ENCODE measurements at places on chromosomes 2 and 18.

DNA sequence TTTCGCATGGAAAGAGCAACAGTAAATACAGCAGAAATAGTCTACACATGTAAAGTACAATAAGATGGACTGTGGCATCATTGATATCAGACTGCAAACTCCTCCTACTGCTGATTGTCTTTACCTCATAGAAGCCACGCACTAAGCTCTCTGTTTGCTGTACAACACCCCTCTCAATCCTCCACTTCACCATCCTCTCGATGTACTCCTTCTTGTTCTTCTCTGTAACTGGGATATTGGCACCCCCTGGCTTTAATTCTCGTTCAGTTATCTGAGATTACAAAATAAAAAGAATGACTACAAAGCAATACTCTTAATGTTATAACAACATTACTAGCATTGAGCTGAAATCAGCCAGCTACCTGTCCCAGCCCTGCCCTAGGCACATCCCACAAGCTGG lies 49.3 kb upstream of the STK17B start:
- peak; percentile 41 for DNase-seq

DNA sequence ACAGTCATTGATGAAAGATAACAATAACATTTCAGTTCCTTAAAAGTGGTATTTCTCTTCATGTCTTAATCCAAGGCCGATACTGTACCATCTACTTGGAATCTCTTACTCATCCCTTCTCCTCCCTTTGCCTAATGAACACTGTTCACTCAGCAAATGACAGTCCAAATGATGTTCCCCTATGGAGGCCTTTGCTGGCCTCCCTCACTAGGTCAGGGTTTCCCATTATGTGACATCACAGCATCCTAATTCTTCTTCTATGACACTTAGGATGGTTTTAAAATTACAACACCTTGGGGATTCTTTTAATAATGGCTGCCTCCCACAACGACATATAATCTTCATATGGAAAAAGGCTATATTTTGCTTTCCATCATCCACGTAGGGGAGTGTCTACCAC lies 747.7 kb downstream of the NRXN1 start:
- no peak for DNase-seq

DNA sequence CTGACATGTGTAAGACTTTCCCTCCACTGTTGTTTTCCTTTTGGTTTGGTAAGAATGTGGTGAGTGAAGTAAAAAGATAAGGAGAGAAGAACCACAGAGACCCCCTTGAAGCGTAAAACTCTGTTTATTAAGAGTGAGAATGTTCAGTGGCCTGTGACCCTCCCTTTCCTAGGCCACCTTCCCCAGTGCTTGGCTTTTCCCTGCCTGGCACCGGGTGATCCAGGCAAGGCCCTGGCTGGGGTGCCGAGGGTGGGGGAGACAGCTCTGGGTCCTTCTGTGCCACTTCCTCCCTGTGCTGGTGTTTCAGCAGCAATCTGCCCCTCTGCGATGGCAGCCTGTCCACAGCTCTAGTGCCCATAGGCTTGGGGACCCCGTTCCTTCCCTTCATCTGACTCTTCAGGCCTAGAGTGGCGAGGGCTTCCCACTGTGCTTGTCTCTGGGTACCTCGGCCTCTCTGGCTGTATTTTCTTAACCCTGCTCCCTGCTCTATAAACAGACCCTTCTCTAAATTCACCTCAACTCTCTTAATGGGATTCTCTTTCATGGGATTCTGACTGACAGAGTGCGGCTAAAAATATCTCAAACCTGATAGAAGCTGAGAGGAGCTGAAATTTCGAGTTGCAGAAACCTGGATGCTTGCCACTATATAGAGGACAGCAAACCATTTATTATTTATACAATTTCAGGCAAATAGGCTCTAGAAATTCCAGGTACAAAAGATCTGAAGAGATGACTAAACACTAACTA lies 461.0 kb downstream of the DLGAP1 start:
- DNase-seq, result no peak

DNA sequence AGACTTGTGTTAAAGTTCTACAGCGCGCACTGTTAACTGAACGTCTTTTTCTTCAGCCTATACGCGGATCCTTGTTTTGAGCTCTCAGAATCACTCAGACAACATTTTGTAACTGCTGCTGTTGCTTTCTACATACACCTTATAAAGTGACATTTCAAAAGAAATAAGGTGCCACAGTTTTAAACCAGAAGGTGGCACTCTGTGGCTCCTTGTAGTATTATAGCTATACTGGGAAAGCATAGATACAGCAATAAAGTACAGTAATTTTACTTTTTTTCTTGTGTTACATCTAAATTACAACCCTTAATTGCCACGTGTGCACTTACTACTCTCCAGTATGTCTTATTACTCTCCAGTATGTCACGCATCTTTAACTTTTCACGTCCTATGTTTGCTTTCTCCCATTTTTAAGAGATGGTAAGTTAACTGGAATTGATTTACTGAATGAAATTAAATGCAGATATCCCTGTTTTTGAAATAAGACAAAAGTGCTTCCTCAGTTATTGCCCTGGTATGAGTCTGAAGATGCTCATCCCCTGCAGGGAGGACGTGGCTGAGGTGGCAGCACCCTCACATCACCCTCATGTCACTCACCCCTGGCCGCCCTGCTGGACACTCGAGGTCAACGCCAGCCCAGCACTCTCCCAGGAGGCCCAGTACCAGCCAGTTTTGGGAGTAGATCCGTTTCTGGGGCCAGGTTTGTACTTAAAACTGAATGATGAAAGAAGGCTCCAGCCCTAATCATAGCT lies 37.8 kb downstream of the GORASP2 start:
- DNase-seq, result no peak

GRCh38 chr18:79523206-79523735 lies 127.5 kb downstream of the NFATC1 start:
- DNase-seq, result peak; percentile 32

- DNase-seq, result no peak
These were observed 79.8 kb downstream of the DOK6 start for GRCh38 chr18:69480460-69480859.

All from CD4-positive, alpha-beta T cell treated with Interleukin-1 beta for 1 hour (primary cell).